ENCODE measurements at places on chromosomes 11 and 22.

DNA sequence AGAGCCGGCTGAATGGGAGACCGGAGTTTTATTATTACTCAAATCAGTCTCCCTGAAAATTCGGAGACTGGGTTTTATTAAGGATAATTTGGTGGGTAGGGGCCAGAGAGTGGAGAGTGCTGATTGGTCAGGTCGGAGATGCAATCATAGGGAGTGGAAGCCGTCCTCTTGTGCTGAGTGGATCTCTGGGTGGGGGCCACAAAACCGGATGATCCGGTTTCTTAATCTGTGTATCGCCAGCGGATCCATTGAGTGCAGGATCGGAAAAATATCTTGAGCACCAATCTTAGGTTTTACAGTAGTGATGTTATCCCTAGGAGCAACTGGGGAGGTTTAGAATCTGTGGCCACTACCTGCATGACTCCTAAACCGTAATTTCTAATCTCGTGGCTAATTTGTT, 886 bp upstream of the NIPSNAP1 start:
- DNase-seq = no peak

GRCh38 chr11:1521382-1522080, 35.0 kb upstream of the MOB2 start:
- DNase-seq = no peak

GRCh38 chr11:63321723-63322122, 47.9 kb upstream of the SLC22A9 start:
- no peak for DNase-seq

- DNase-seq = no peak
Measured at GRCh38 chr11:86202013-86202336, 42.6 kb upstream of the EED start.

- DNase-seq = no peak
Measured at GRCh38 chr11:120520091-120520822, 8.7 kb downstream of the GRIK4 start.

- DNase-seq = no peak
Measured at GRCh38 chr11:6357222-6357621, 33.1 kb upstream of the SMPD1 start.

DNA sequence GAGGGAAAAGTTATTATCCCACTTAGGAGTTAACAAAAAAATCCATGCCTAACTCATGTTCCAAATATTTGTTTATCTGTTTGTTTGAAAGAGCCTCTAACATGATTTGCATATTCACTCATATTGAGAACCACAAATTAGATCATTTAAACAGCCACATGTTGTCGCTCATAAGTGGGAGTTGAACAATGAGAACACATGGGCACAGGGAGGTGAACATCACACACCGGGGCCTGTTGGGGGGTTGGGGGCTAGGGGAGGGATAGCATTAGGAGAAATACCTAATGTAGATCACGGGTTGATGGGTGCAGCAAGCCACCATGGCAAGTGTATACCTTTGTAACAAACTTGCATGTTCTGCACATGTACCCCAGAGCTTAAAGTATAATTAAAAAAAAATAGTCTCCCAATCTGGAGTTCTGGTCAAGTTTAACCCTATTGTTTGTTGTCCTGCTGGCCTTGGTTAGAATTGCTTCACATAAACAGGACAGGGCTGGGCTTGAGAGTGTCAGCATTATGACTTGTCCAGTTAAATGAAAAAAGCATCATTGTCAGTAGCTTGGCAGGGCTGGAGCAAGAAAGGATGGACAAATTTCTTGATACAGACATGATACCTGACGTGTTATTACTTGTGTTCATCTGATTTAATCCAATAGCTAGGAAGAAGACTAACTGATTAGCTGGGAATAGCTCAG, 57.8 kb upstream of the PSMA1 start:
- no peak for DNase-seq

DNA sequence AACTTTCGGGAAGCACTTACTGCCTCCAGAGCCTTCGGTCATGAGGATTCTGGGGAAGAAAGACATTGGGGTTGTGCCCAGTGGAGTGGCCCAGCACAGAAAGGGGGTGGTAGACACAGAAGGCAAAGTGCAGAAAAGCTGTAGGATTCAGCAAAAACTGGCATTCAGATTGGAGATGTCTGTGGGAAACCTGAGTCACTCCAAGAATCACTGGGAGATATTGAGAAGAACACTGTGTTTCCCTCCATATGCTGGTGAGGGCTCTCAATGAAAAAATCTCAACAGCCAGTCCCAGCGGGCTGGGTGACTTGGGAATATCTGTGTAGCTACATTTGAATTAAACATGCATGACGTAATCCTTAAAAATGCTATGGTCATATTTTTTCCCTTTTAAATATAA, 61.2 kb upstream of the RCN1 start:
- DNase-seq = no peak

DNA sequence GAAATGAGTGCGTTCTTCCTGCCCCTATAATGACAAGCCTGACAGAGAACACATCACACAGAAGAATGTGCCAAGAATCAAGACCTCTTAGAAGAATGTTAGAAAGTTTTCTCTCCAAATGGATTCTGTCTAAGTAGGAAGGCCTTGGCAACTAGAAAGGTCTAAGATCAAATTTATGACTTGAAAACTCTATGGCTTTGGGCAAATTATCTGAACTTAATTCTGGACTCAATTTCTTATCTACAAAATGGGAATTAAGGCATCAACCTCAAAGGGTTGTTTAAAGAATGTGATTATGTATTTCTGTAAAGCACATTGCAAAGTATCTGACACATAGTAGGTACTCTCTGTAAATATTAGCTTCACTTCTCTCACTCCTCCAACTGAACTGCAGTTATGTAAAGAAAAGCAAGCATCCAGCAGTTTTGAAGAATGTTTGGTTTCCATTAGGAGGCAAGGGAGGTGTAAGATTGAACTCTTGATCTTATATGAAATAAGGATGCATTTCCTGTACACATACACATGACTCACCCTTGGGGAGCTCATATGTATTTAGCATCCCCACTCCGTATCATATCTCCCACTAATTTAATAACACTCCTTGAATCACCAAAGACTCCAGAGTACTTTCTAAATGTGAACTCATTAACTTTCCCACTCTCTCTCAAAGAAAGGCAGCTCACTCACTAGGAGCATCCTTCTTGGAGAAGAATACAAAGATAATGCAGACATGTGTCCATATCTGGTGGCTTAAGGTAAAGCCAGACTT, 77.6 kb downstream of the ETS1 start:
- DNase-seq = no peak

- DNase-seq = no peak
Measured at GRCh38 chr22:27840436-27840835, 38.9 kb upstream of the MN1 start.

DNA sequence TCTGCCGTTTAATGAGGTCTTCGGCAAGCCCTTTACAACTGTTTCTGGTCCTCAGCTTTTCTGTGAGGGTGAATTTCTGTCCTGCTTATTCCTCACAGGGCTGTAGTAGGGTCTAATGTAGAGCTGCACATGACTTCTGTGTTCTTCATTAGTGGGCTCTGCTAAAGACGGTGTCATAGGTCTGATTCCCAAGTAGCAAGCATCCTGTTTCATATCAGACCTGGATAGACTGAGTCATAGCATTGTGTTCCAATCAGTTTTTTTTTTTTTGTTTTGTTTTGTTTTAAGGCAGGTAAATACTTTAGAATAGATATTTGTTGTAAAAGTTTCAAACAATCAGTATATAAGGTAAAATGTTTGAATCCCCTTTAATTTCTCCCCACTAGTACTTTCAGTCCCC, 35.4 kb downstream of the BIRC2 start:
- no peak for DNase-seq

DNA sequence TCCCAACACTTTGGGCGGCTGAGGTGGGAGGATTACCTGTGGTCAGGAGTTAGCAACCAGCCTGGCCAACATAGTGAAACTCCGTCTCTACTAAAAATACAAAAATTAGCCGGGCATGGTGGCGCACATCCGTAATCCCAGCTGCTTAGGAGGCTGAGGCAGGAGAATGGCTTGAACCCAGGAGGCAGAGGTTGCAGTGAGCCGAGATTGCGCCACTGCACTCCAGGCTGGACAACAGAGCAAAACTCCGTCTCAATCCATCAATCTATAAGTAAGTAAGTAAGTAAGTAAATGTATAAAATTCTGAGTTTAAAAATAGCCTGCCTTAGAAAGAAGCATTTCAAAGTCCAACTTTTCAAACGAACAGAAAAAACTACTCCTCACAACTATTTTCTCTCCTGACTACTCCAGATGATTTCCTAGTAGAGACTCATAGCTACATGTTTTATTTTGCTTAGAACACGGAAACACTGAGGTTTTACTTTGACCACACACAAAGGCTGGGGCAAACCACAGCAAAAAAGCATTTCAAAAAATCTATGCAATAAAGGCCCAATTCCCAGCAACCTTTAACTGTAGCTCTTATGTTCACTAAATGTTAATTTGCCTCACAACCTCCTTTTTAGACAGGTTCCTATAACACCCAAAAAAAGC, 16.3 kb downstream of the SPTY2D1 start:
- DNase-seq = no peak

- DNase-seq = no peak
Measured at GRCh38 chr11:70311616-70312015, 41.1 kb downstream of the PPFIA1 start.
